ENCODE measurements at places on chromosomes 1 and 21.

GRCh38 chr1:120178799-120179756, 2.8 kb upstream of the SEC22B start:
- DNase-seq: peak; percentile 58

- DNase-seq: no peak
Observed at GRCh38 chr1:221687836-221688487, 53.9 kb downstream of the DUSP10 start.

DNA sequence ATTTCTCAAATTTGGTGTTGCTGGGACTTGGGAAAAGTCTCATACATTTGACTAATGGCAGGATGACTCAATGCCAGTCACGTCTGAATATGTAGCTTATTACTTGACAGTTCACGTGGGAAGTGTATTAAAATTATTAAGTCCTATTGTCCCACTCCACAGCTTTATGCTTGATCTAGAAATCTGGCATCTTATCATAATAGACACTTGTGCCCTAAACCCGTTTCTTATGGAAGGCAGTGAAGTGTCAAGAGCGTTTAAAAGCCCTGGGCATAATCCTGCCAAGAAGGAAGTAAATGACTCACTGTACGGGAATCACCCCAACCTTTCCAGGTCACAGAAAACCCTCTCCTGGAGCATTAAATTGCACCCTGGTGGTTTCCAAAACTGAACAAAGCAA, 207.4 kb downstream of the APP start:
- DNase-seq: peak; percentile 12

GRCh38 chr1:216721062-216721461, 2.2 kb downstream of the ESRRG start:
- no peak for DNase-seq

- DNase-seq: no peak
Observed at GRCh38 chr21:43193088-43193650, 24.4 kb downstream of the CRYAA start.

- DNase-seq: peak; percentile 44
Observed at GRCh38 chr1:71695821-71696220, 586.5 kb downstream of the NEGR1 start.

DNA sequence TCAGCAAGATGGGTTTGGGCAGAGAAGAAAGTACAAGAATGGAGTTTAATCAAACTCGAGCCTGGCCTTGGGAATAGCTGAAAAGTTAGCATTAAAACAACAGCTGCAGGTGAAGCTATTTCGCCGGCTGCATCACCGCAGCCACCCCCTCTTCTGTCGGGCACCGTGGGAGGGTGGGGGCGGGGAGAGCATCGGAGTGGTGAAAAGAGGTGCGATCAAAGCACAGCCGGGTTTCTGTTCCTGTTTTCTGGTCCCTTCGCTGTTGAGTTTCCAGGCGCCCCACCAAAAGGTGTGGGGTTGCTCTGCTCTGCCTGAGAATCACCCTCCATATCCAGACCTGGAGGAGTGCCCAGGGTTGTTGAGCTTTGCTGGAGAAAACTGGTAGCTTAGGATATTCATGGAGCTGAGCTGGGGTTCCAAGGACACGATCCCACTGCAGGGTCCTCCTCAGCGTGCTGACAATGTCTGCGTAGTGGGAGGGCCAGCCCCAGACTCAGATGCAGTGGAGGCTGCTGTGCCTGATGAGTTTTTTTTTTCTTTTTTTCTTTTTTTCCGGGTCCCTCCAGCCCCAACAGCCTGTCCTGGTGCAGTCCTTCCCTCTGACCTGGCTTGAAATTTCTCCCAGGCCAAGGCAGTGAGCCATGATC, 127.5 kb upstream of the C1orf174 start:
- no peak for DNase-seq

DNA sequence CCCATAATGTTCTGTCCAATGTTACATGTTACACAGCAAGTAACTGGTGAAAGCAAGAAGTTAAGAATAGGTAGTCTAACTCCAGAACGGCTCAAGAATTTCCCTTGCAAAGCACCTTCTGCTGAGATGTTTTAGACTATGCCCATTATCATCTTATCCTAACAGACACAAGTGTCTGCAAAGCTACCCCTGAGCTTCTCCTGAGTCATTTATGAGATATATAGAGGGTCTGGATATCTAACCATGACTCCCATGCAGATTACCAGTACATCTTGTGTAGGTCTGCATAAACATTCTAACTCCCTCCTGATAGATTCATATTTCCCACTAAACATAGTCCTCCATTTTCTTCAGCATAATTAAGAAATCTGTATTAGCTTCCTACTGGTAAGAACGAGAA, 171.7 kb downstream of the COQ8A start:
- DNase-seq: no peak

- peak; percentile 12 for DNase-seq
Observed at GRCh38 chr1:5514527-5515183, 477.6 kb downstream of the NPHP4 start.

GRCh38 chr1:69294171-69294570, 273.6 kb upstream of the LRRC7 start:
- DNase-seq: no peak
